Upper lobe of left lung (tissue), 6 donors: ENCODE measurements at places on chromosomes 3 and 15. TPM values are rescaled to one million over a fixed set of nuclear protein-coding genes. Genes with fewer than 3 reads are reported as not detected.

Gene GOLGA8J
- total RNA-seq, result not detected

Gene PLSCR4
- total RNA-seq, result 44.0 TPM

DNA sequence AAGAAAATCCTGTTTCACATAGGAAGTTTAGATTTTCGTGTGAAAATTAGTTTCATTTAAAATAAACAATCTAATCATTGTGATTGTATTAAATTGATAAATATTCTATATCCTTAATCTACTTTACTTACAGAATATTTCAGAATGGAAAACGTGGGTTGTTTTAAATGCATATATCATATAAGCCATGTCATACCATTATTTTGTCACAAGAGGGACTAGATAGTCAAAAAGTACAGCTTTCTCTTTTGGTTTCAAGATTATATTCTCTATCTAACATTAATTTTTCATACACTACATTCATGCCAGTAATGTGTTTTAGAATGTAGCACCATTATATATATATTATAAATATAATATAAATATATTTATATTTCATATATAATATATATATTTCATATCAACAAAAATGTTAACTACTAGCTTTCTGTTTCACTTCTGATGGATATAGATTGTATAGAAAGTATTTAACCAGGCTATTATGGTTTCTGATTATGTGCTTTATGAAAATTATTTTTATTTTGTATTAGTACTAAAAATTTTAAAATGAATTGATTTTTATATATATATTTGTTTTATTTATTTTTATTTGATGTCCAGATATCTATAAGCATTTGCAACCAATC, 45.3 kb downstream of the OSTN start:
- DNase-seq, result no peak

- no peak for DNase-seq
Observed at GRCh38 chr15:63338170-63338569, 43.5 kb downstream of the CA12 start.

DNA sequence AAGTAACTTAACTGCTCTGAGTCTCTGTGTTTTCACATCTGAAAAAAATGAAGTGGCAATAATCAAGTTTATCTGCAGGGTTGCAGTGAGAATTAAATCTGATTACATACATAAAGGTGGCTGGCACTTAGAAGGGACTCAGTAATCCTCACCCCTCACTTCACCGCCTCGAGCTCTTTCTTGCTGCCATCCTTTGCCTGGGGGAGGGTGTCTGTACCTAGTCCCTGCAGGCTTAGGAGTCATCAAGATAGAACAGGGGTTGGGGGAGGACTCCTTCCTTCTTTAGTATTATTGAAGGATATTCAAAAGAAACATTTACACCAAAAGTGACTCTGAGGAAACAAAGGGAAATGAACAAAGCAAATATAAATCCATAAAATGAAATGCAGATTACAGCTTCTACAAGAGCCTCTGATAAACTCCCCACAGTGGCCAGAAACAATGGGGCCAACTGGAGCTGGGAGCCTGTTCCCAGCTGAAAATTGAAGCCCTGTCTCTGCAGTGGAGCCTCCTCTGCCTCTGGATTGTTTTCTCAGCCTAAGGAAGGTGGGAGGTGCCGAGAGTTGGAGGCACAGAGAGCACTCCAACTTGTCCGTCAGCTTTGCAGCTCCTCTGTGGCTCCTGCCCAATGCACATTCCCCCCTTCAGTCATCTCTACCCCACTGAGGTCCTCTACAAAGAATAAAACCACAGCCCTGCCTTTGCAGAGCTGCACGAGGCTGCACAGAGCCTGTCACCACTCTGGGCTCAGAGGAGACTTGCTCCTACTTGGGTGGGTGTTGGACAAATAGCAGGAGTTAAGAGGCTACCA, 41.8 kb downstream of the CRYGS start:
- DNase-seq, result no peak
